ENCODE measurements at places on chromosomes 2 and 18.

DNA sequence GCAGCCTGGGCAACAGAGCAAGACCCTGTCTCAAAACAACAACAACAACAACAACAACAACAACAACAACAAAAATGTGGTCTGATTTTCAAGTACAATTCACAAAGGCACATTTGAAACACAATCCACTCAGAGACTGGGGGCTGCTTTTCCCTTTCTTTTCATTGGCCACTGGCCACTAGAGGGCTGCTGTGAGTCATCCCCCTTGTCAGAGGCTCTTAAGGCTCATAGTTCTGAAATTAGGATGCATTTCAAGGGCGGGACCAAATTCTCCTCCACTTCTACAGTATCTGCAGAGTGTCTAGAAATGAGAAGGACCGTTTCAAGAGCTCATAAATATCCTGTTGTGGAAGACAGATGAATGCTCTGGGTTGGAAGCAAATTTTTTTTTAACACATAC lies 285.4 kb downstream of the NRXN1 start:
- DNase-seq, result no peak

DNA sequence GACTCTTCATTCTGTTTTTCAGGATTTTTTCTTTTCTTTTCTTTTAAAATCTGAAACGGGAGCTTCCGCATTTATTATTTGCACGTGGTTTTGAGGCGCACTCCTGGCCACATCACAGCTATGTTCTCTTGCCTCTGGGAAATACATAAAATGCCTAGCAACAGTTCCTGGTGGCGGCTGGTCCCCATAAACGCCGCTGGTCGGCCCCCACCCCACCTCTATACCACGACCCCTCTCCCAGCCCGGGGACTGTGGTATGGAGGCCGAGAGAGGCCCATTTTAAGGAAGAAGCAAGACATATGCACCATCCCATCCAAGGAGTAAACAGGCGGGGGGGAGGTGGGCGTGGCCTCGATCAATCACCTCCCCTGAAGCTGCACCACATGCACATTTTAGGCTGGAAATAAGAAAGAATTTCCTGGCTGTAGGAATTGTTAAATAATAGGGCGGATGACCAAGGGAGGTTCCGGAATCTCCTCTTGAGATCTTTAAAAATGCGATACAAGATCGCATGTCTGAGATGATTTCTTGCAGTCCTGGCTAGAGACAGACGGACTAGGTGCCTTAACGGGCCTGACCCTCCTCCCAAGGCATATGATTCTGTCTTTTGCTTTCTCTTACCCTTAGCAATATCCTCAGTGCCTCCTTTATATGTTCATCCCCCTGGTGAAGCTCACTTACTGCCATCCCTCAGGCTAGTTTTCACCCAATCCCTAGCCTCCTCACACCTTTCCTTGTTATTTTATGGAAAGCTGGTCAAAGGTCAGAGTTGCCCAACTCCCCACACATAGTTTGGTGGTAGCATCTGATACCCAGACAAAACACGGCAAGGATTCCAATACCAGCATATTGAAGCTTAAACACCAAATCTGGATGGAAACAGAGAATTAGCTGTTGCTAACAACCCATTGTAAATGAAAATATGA lies 82.4 kb downstream of the BCL2 start:
- no peak for DNase-seq

- no peak for DNase-seq
These were observed 86.5 kb downstream of the CDCA7 start for GRCh38 chr2:173441222-173441621.

GRCh38 chr2:173350383-173350782 lies 4.3 kb upstream of the CDCA7 start:
- no peak for DNase-seq

GRCh38 chr18:38421021-38421420 lies 855.4 kb upstream of the CELF4 start:
- no peak for DNase-seq

- no peak for DNase-seq
These were observed 20.7 kb downstream of the CAPN14 start for GRCh38 chr2:31196622-31197021.

DNA sequence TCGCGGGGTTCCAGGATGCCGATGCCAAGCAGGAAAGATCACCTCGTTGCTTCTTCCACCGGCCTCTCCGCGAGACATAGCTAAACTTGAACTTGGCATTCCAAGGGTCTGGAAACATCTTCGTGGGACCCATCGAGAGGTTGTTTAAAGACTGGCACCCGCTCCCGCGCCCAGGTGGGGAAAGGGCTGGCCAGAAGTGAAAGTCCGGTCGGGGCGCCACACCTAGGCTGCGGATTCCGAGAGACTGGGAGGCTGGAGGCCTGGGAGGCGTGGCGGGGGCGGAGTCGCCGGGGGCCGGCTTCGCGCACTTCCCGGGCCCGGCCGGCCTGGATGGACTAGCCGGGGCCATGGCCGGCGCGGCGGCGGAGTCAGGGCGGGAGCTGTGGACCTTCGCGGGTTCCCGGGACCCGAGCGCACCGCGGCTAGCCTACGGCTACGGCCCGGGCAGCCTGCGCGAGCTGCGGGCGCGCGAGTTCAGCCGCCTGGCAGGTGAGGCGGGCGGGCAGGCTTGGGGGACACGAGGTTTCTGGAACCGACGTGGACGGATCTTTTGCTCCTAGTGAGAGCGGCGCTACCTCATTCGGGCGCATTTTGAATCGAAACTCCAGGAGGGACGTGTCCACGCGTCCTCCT lies at the start of gene MOCOS:
Gene MOCOS, plus strand, starts transcription at position 305 of the 633 bp plus-strand sequence. Its CDS starts 43 bp downstream, at position 348.
- peak; percentile 32 for DNase-seq

GRCh38 chr2:111139637-111140317 lies 19.1 kb downstream of the BCL2L11 start:
- no peak for DNase-seq

DNA sequence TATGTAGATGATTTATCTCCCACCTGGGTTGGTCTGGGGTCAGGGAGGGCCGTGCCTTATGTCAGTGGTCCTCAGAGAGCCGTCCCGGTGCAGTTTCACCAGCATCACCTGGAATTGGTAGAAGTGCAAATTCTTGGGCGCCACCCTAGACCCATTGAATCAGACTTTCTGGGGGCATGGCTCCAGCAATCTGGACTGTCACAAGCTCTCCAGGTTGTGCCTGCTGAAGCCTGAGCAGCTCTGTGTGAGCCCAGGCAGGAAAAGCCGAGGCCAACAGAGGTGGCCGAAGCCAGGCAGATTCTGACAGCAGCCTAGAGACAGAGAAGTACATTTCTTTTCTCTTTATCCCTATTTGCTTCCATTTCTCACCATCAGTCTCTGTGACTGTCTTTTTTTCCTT lies 98.4 kb upstream of the SEC11C start:
- no peak for DNase-seq

- no peak for DNase-seq
These were observed 253.9 kb downstream of the TWIST2 start for GRCh38 chr2:239101807-239102206.

- no peak for DNase-seq
These were observed 39.8 kb downstream of the PPP4R1 start for GRCh38 chr18:9574473-9575115.

GRCh38 chr2:241803387-241804325 lies 5.3 kb upstream of the NEU4 start:
- no peak for DNase-seq

GRCh38 chr2:86787736-86788135 lies 3.0 kb downstream of the CD8A start:
- DNase-seq, result no peak

DNA sequence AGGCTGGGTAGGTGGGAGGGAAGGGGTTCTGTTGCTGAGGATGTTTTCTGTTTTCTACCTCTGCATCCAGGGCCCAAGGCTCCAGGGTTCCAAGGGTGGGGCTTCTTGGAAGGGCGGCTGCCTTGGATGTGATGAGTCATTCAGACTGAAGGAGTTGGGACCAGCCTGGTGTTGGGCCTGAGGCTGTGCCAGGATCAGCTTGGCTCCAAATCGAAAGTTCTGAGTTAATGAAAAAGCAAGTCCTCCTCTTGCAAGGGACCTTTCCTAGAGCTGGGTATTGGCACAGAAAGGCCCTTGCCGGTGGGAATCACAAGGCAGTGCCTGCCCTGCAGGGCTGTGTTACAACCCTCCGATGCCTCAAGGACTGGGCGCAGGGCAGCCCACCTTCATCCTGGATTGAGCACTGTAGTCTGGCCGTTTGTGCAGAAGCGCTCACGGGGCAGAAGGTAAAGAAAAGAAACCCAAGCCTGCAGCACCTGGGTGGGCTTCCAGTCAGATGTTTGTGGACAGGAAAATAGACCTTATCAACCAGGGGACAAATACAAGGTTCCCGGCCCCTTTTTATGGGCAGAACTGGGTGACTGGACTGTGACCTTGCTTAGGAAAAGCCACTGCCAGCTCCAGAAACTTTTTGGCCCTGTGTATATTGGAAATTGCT lies 52.5 kb upstream of the MCFD2 start:
- peak; percentile 81 for DNase-seq

- DNase-seq, result no peak
These were observed 71.9 kb downstream of the TEX51 start for GRCh38 chr2:126970583-126970982.

GRCh38 chr2:142175813-142176338 lies 45.1 kb upstream of the LRP1B start:
- no peak for DNase-seq

DNA sequence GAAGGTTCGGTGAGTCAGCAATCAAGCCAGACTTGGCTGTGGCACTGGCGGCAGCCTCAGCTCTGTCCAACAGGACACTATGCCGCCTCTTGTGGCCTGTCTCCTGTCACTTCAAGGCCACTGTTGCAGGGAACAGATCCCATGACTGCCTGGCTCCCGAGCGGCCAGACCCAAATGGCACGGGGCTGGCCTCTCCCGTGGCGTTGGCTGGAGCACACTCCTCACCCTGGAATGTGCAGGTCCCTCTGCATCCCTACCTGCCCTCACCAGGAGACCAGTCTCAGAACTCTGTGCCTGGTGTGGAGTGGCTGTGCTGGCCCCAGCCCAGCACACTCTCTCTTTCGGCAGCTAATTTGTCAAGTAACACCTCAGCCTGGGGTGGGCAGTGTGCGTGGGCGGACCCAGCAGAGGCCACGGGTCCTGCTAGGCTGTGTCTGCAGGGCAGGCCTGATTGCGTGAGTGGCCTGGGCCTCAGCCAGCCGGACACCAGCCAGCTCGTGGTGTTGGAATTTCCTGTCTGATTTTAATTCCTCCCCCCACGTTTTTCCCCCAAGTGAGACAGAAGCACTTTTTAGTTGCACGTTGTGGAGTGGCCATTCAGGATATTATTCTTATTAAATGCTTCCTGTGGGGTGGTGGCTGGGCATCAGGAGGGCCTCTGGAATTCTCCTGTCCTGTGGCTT lies 179.3 kb downstream of the GLI2 start:
- DNase-seq, result peak; percentile 92

DNA sequence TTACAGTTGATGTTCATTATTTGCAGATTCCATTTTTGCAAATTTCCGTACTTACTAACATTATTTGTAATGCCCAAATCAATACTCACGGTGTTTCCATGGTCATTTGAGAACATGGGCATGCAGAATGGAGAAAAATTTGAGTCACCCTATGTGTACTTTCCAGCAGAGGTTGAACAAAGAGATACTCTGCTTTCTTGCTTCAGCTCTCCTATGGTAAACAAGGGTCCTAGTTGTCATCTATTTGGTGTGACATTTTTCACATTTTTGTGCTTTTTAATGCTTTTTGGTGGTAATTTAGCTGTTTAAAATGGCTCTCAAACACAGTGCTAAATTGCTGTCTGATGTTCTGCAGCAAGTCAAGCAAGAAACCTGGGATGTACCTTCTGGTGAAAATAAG lies 444.4 kb upstream of the CELF4 start:
- DNase-seq, result no peak

- no peak for DNase-seq
These were observed 372.0 kb downstream of the ARHGAP15 start for GRCh38 chr2:143501106-143501676.

GRCh38 chr2:10056439-10056838 lies 13.1 kb downstream of the KLF11 start:
- DNase-seq, result no peak

DNA sequence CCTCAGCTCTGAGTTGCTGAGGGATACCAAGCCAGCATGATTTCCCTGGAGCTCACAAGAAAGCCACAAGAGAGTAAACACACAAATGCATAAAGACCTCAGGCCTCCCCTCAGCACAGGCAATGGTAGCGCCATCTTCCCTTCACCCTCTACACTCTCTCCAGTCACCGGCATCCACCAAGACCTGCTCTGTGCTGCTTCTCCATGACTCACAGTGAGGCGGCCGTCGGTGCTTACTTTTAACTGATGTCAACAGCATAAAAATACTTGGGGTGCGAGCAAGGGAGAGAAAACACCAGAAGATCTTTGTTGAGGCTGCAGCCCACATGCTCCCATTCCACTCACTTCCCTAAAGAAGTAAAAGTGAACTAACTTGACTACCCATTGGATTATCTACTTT lies 46.7 kb downstream of the L3MBTL4 start:
- DNase-seq, result no peak

- DNase-seq, result no peak
These were observed 148.6 kb upstream of the PKDCC start for GRCh38 chr2:41899189-41899588.

DNA sequence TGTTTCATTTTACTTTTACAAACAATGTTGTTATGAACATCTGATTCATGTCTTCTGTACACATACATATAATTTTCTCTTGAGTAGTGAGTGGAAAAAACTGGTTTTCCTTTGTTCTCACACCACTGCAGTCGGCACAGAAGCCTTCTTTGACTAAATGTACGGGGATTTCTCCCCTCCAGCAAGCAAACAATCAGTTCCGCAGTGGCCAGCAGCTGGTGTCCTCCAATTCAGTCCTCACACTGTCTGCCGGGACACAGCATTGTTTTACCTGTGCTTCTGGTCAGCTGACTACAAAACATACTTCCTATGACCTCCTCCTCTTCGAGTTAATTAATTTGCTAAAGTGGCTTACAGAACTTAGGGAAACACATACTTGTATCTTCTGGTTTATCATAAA lies 202.8 kb downstream of the WDR7 start:
- DNase-seq, result no peak

DNA sequence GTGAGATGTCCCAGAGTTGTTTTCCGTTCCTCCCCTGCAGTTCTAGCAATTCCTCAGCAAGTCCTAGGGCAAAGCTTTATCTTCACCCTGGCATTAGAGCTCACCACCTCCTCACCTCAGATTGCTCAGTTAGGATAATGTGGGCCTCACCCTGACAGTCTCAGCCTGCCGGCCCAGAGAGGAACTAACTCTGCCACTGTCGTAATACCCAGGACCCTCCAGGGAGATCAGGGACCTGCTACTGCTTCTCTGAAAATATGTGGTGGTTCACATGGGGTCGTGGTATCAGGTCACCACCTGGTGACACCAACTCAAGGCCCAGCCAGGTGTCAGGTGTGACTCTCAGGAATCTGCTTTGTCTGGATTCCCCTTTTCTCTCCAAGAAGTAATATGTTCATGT lies 120.7 kb downstream of the FEZ2 start:
- no peak for DNase-seq

GRCh38 chr2:11945139-11946126 lies 199.0 kb downstream of the LPIN1 start:
- DNase-seq, result no peak

- DNase-seq, result no peak
These were observed 2.9 kb upstream of the C2orf72 start for GRCh38 chr2:231034291-231034882.

DNA sequence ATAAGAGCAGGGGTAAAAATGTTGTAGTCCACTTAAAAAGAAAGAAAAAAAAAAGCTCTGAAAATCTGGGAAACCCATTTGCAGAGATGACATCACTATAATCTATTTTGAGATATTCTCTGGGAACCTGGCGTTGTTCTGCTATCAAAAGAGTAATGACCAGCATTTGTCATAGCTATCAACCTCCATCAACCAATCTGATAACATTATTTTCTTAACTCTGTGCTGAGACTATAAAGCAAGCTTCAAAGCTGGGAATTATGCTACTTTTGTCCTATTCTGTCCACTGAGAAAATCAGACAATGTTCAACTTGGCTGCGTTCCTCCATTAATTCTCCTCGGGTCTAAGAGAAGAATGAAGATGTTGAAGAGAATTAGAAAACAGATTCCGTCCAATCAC lies 107.5 kb downstream of the STK39 start:
- DNase-seq, result no peak
